ENCODE measurements at places on chromosomes 1 and 21. TPM values are rescaled to one million over a fixed set of nuclear protein-coding genes. Genes with fewer than 3 reads are reported as not detected.

Gene FALEC
- 0.83 TPM for polyA plus RNA-seq

Gene HEYL
- polyA plus RNA-seq: 20.6 TPM

Gene CA6
- 0.12 TPM for polyA plus RNA-seq

Gene BNIPL
- polyA plus RNA-seq: 3.4 TPM

Gene AGMAT
- 35.3 TPM for polyA plus RNA-seq

Gene LORICRIN
- not detected for polyA plus RNA-seq

Gene CYP4Z1
- polyA plus RNA-seq: 0.52 TPM

Gene ANKRD35
- polyA plus RNA-seq: 1.9 TPM

Gene PTAFR
- 1.9 TPM for polyA plus RNA-seq

- DNase-seq: no peak
Measured at GRCh38 chr1:96771847-96772246, 50.3 kb downstream of the PTBP2 start.

DNA sequence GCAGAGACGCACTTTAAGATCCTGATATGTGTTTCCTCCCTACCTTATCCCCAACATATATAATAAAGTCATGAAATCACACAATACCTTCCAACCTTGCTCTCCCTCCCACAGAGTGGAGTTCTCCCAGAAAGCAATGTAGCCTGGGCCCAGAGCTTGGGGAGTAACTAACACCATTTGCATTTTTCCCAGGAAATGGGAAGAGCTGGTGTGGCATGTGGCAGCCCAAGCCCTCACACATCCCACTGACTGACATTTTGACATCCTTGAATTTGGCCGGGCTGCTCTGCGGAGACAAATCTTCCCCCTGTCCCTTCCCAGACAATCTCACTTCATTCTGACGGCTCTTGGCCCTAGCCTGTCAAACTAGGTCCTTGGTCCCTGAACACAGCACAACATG, 37.0 kb upstream of the ATP2B4 start:
- DNase-seq: no peak

GRCh38 chr1:192801451-192801850, 7.4 kb upstream of the RGS2 start:
- DNase-seq: no peak

- DNase-seq: no peak
Measured at GRCh38 chr1:107707111-107707510, 257.9 kb downstream of the VAV3 start.

DNA sequence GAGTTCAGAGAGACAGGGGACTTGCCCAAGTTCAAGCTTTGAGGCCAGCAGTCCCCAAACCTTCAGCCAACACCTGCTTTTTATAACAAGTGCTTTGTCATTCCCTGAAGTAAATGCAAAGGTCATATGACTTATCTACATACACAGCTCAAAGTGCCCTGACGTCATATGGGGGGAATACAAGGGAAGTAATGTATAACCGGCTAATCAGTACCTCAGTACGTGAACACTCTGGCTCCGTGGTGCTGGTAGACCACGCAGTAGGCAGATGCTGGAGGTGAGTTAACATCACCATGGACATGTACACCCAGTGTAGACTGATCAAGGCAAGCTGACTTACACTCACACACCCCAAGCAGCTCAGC, 60.0 kb downstream of the BACE2 start:
- no peak for DNase-seq

DNA sequence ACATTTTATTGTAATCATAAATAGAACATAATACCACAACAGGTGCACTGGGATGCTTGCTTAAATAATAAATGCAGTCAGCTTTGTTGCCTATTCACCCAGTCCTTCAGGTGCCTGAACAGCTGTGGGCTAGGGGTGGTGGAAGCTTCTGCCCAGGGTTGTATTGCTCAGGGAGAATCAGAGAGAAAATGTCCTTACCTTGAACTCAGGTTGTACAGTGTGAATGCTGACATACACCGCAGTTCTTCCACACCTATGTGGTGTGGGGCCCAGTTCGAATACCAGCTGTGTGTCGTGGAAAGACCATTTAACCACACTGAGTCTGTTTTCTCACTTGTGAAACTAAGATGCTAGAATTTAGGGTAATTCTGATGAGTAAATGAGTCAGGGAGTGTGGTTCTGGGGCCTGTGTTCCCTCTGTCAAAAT, 115.7 kb upstream of the ATP1A1 start:
- no peak for DNase-seq

DNA sequence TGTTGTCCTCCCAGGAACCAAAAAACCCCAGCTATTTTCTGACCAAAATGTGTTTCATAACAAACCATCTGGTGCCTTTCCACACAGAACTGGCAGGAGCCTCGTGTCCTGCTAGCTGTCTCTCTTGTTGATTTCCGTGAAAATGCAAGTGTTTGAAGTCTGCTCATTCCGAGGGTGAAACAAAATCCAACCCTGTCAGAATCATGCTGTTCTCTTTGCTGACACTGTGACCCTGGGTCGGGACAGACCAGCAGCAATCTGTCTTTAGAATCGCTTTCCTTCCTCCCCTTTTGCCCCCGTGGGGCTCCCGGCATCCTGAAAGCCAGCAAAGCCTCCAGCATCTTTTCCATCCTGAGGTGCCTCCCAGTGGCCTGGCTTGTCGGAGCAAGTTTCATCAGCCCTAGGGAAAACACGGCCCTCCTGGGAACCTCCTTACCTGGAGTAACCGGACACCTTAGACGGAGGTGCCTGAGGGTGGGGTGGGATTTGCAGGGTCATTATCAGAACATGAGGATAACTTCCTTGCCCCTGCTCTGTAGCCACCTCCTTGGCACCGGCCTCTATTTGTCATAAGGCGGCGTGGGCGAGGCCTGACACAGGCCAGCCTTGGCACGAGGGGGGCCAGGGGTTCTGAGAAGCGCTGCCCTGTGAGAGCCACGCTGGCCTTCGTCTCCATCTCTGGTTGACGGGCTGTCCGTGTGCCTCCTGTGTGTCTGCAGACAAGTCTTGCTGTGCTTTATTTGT, 24.9 kb downstream of the LDLRAP1 start:
- DNase-seq: no peak

DNA sequence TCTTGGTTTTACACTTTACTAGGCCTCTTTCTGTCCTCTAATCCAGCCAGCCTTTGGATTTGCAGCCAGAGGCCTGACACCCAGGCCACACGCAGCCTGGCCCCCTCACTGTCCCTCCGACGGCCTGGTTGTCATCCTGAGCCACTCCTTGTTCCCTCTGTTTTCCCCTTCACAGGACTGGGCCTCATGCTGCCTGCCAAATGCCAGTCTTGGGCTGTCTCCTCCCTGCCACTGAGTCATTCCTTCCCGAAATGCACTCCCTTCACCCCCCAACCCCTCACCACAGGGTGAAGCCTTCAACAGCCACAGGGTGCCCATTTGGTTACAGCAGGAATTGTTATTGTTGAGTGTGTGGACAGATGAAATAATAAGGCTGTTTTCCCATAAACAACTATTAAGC, 21.3 kb downstream of the ACOT11 start:
- DNase-seq: no peak

DNA sequence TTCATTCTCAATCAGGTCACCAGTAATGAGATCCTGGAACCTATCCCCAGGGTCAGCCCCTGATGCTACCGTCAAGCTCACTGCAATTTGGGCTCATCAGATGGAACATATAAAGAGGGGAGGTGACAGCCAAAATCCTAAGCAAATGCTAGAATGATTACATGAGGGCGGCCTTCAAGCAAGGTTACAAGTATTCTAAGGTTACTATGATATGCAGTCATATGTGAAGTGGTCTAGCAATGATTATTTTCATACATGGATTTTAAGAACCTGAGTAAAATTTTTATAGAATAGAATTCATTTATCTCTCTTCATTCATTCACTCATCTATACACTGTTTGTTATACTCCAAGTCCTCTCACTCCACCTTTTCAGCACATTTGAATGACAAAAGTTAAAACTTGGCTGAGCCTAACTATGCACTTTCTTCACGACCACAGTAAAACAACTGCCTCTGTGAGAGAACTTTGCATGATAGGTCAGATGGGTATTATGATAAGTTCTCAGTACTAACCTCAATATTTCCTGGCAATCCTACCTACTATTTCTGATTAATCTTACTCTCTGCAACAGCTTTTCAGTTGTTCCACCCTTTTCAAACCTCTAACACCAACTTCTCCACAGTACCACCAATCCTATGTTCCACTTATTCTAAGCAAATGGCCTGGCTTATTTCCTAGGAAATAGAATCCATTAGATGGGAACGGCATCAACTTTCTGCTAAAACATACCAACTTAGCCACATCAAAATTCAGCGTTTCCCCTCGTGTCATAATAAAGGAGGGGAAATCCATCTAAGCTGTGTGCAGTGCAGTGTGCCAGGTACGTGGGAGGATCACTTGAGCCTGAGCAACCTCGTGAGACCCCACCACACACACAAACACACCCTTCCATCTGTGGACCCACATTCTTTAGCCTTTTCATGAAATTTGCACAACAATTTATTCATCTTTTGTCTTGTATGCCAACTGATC, 32.0 kb downstream of the LHX9 start:
- DNase-seq: no peak

GRCh38 chr21:29184037-29184436, 53.6 kb downstream of the MAP3K7CL start:
- DNase-seq: no peak

GRCh38 chr1:197171531-197171930, 25.1 kb upstream of the ASPM start:
- DNase-seq: no peak

DNA sequence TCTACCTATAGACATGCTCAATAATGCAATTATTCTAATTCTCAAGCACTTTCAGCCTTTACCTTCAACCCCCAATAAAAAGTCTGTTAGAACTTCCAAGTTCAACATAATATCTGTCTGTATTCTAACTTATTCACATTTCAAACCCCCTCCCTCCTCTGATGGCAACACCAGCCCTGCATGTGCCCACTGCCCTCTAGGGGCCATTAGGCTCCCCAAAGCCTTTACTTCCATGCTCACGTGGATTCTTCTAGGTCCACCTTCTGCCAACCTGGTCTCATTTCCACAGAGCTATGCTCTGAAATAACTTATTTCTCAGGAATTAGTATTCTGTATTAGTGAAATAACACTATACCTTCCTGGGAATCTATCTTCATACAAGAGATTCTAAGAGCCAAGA, 22.2 kb upstream of the KPRP start:
- DNase-seq: no peak

All from left kidney (tissue), 8 donors.